ENCODE measurements at places on chromosomes 7 and 10.

GRCh38 chr7:143352531-143353002, 9.9 kb downstream of the FAM131B start:
- no peak for DNase-seq

- no peak for DNase-seq
Measured at GRCh38 chr10:110820321-110820814, 51.4 kb upstream of the PDCD4 start.

- no peak for DNase-seq
Measured at GRCh38 chr10:2979306-2979705, 88.0 kb upstream of the PFKP start.

DNA sequence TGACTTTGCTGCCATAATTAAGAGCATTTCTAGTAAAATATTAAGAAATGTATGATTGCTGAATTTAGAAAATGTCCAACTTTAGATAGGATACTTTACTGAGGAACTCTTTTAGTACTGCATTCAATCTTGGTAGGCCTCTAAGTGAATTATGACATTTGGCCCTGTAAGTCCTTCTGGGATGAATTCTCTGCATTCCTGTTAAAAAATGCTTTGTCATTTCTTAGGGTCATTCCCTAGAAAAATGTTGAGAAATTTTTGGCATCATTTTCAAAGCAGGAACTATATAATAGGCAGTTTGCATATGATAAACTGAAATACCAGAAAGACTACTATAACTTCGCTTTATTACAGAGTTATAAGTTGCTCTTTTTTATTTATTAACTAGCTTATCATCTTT, 69.3 kb upstream of the PRR15 start:
- DNase-seq, result no peak

DNA sequence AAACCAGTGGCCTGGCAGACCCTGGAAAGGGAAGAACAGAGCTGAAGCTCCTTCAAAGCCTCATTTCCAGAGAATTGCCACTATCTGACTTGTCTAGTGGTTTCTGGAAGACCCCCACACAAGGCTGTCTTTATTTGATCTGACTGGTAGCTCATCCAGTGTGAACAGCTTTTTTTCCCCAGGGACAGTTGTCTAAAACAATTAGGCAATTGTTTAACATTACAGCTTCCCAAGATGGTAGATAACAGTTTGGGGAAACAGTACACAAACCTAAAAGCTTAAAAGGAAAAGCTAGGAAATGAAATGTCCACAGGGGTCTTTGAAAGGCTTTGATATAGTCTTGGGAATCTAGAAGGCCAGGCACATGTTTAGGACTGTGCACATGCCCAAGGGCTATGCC, 203.4 kb upstream of the CTBP2 start:
- DNase-seq, result no peak

- no peak for DNase-seq
Measured at GRCh38 chr10:100081075-100082001, at the start of gene CPN1. TSS of gene CPN1 (minus strand) at chr10:100081869. CDS start at chr10:100081625, 244 bp downstream.

- no peak for DNase-seq
Measured at GRCh38 chr10:16909961-16910792, 93.0 kb upstream of the RSU1 start.

DNA sequence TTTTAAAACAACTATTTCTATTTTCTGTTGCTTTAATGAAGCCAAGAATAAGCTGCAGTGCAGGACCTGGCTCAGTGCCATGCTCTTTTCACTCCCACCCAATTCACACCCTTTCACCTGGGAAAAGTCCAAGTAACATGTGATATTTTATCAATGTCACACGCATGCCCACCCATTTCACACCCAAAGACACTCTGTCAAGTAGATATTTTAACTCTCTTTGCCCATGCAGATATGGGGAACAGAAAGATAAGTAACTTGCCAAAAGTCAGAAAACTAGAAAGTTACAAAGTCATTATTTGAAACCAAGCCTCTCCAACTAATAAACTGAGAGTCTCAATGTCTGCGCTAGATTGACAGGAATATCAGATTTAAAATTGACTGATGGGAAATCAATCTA, 706.7 kb upstream of the PHF14 start:
- no peak for DNase-seq

- no peak for DNase-seq
Measured at GRCh38 chr10:119441151-119441821, 101.2 kb downstream of the RGS10 start.

- no peak for DNase-seq
Measured at GRCh38 chr10:88121361-88121760, 257.9 kb downstream of the PTEN start.

DNA sequence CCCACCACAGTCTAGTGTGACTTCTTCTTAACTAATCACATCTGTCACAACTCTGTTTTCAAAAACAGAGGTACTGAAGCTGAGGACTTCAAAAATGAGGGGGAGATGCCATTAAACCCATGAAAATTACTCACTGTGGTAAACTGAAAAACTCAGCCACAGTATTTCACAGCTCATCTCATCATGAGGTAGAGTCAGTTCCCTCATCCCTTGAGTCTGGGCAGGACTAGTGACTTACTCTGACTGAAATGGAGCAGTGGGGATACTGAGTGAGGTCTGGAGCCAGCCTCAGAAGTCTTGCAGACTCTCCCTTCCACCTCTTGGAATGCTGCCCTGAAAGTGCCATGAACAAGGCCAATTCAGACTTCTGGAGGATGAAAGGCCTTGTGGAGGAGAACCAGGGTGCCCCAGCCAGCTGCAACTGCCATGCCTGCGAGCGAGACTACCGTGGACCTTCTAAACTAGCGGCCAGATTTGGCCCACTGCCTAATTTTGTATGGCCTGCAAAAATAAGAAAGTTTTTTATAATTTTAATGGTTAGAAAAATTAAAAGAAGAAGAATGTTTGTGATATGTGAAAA, 24.7 kb upstream of the ANKRD1 start:
- DNase-seq, result no peak

GRCh38 chr10:25804505-25804904, 129.5 kb upstream of the MYO3A start:
- no peak for DNase-seq

DNA sequence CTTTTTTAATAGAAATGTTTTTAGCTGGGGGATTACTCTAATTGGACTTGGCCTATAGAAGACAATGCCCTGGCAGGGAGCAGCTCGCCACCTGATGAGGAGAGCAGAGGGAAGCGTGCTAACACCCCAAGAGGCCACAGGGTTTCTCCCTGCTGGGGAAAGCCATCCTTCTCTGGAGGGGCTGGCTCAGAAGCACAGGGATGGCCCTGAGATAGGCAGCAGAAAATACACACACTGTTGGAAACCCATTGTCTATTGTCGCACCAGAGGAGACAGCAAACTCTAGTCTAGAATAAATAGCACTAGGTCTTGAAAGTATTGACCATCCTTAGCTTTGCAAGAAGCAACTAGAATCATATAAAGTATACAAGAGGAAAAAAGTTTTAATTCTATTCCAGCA, 5.4 kb downstream of the COBL start:
- no peak for DNase-seq

- DNase-seq, result no peak
Measured at GRCh38 chr10:114017873-114018272, 25.8 kb upstream of the ADRB1 start.

GRCh38 chr7:98621573-98622482, 4.7 kb downstream of the NPTX2 start:
- DNase-seq, result no peak

DNA sequence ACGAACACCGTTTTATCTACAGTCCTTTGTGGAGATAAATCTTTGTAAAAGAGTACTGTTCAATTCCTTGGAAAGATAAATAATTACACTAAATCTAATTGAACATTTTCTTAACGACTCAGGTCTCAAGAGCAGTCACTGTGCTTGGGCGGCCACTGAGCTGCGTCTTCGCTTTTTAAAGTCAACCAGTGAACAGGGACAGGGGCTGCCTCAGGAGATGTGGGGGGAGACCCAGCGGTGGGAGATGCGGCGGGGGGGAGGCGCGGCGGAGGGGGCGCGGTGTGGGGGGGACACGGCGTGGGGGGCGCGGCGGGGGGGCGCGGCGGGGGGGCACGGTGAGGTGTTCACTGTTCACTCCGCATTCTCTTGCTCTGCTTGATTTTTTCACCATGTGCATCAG, 39.8 kb downstream of the CAMK2B start:
- DNase-seq, result no peak

- no peak for DNase-seq
Measured at GRCh38 chr10:12214763-12215218, 18.8 kb downstream of the CDC123 start.

DNA sequence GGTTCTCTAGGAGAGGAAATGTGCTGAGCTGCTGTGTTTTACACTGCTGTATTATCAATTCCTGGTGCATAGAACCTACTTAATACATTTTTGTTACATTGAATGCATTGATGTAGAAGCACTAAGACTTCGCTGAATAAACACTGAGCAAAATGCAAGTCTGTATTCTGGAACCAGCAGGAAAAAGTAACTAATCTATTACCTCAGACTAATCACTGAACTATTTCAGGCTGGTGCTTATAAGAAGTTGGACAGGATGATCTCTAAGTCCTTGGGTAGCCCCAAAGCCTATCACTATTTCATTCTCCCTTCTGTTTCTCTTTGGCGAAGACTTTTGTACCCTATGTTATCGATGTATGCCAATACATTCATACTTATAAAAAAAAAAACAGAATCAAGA, 87.2 kb upstream of the LRRTM3 start:
- no peak for DNase-seq

DNA sequence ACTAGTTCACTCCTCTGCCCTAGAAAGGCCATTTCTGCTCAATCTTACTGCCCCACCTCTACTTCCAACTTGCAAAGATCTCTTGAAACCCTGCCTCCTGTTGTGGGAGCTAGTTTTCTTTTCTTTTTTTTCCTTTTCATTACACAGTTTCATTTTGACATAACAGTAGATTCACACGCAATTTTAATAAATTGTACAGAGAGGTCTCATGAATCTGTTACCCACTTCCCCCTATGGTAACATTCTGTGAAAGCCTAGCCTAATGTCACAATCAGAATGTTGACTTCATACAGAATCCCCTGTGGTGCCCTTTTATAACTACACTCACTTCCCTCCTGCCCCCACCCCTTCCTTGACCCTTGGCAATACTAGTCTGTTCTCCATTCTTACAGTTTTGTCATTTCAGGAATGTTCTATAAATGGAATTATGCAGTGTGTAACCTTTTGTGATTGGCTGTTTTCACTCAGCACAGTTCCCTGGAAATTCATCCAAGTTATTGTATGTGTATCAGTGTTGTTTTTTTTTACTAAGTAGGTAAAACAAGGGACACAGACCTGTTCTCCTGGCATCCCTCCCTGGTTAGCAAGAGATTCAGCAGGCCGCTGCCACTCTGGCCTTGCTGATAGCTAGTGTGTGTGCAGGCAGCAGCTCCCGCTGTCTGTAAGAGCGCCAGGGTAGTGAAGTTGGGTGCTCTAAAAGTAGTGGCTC, 21.5 kb downstream of the CHST3 start:
- no peak for DNase-seq

GRCh38 chr10:28939281-28940157, 262.2 kb downstream of the BAMBI start:
- DNase-seq, result no peak

DNA sequence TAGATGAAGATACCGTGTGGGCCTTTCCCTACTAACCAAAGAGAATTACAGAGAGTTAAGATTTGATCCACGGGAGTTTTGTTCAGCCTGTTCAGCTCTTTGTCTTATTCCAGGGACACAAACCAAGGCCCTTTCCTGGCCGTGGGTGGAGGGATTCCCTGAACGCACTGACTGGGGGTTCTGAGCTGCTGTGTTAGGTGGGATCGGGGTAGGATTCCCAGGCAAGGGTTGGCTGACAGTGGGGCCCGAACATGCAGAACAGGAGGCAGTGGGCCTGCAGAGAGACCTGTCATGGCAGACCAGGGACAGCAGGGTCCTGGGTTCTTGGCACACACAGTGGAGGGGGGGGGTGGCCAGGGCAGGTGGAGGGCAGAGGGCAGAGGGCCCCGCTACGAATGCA, 89.5 kb upstream of the MKI67 start:
- no peak for DNase-seq

DNA sequence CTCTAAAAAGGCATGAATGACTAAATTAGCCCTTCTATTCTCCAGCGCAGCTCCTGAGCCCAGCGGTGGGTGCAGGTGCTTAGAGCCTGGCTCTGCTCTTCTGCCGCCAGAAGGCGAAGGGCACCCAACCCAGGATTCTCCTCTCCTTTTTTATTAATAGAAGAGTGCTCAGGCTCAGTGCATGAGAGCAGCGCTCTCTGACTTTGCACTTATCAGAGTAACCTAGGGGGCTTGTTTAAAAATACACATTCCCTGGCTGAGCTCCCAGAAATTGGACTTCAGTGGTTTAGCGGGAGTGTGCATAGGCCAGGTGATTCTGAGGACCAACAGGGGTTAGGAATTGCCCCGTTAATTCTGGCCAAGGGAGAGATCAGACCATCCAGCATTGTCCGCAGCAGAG, 1.7 kb upstream of the PFKP start:
- DNase-seq, result no peak

GRCh38 chr7:105715528-105715927, 134.2 kb upstream of the EFCAB10 start:
- DNase-seq, result no peak

DNA sequence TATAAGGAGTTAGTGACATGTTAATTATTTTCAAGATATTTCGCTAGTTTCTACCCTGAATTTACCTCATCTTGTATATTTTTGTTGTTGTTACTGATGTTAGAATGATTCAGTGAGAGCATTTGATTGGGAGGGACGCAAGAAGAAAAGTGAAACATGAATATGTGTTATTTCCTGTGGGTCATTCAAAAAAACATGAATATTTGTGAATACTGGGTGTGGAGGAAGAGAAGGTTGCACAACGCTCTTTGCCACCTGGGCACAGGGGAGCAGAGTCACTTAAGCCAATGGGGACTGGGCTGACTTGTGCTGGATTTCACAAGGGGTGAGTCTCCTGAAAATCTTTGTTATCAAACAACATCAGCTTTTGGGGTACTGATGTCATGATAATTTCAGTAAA, 39.5 kb downstream of the AGK start:
- DNase-seq, result no peak

- DNase-seq, result no peak
Measured at GRCh38 chr10:104642658-104643302, 1.7 kb downstream of the SORCS3 start.

DNA sequence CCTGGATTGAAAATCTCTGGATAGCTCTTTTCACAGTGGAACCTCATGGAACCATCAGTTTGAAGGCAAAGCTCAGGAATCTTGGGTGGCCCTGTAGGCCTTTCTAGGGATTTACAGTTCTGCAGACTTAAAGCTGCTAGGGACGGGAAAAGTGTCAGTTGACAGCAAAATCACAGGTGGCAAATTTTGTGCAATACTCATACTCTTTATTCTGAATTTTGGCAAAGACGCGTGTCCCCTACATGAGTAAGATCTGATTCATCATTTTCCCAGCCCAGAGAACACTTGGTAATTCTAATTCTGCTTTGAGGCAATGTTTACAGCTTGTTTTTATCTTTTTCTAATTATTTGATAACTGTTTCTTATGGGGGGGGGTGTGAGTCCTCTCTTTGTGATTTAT, 3.6 kb downstream of the LRRC17 start:
- no peak for DNase-seq
